ENCODE measurements at places on chromosomes 1 and 21.

DNA sequence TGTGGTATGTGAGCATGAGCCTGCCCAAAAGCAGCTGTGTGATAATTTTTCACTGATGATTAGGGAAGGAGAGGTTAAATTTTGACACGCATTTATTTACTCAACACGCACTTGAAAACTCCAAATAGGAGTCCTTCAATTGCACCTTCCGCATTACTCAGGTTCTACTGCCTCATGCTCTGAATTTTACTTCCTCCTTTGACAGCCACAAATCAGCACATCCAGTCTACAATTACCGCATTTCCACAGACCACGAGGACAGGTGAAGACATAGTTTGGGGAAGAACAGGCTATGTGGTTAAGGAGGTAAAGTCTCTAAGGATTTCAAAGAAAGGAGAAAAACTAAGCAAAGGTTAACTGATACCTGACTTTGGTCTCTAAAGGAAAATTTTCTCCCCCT is 2.6 kb downstream of the CAPN8 start:
- no peak for DNase-seq

DNA sequence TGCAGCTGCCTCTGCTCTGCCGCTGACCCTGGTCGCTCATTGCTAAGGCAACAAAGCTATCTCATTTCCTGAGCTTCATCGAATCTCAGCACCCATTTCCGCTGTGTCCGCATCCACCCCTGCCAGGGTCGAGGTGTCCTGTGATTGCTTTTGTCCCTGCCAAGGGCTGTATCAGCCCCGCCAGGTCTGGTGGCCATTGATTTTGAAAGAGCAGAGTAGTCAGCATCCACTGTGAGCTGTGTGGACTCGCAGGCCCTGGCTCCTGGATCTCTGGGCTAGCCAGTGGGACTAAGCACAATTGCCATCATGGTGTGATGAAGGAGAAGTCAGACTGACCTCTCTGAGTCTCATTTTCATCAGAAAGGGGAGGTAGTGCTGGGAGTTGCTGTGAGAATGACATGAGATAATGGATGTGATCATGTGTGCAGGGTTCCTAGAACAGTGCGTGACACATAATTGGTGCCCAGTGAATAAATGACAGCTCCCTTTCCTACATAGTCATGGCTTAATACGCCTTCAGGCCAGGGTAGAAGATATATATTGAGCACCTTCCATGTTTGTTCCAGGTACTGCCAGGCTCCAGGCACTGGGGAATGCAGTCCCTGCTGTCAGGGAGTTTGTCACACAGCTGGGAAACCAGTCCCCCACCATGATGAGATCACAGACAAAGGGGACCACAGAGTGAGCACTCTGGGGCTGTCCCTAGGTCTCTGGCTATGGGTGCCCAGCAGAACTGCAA is 32.1 kb downstream of the NAV1 start:
- no peak for DNase-seq

GRCh38 chr1:86100401-86100800 is 56.2 kb downstream of the COL24A1 start:
- DNase-seq = no peak

- DNase-seq = no peak
These were observed 624 bp downstream of the ARHGAP29 start for GRCh38 chr1:94236630-94237290.

GRCh38 chr1:109432336-109432735 is 6.1 kb upstream of the PSMA5 start:
- no peak for DNase-seq

DNA sequence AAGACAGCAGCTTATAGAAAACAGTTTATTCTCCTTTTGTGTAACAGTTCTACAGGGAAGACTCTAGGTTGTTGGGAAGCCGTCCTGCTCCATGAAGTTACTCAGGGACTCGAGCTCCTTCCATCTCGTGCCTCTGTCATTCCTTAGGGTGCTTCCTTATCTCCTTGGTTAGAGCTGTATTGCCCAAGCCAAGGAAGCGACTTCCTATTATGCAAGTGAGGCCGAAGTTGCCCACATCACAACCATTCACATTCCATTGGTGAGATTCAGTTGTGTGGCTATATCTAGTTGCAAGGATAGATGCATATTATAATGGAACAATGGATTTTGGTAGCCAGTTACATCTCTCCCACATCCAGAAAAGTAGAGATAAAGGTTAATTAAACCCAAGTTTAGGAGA is 9.0 kb downstream of the GSTM5 start:
- no peak for DNase-seq

GRCh38 chr1:156399355-156400125 is 30.5 kb downstream of the RHBG start:
- DNase-seq = no peak

DNA sequence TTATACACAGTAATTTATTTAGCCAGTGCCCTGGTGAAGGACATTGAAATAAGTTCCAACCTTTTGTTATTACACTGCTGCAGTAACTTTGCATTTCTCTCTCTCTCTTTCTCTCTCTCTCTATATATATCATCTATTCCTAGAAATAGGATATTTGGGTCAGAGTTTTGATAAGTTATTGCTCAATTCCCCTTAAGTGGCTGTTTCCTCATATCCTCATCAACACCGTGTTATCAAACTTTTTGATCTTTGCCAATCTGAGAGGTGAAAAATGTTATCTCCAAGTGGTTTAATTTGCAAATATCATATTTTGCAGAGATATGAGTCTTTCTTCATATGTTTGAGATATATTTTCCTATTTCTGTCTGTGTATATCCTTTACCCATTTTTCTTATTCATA is 1.6 kb upstream of the SRSF4 start:
- DNase-seq = no peak

DNA sequence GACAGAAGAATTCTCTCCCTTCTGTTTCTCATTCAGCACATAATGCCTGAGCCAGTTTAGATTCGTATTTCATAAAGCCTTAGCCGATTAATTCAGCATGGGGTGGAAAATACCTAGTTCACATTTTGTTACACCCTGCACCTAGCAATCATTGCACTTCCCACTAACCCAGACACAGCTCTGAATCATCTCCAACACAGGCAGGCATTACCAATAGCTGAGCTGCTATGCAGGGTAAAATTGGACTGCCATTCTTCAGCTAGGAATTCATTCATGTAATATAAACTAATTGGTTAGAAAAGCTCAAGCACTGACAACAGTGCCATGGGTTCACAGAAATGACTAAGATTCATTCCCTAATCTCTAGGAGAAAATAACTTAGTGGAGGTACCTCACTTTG is 26.9 kb upstream of the NKAIN1 start:
- no peak for DNase-seq

DNA sequence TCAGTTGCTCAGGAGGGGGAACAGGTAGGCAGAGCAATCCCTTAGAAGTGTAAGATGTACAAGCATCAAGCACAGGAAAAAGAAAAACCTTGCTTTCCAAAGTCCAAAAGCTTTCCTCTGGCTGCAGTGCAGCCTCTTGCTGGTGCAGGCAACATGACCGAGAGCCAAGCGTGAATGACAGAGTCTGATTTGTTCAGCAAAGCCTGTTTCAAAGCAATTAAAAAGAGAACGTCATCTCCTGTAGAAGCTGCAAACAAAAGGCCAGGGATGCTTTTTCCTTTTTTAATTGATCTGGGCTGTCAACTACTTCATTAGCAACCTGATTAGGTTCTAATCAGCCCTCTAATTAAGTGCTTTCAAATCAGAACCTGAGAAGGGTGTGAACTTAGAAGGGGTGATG is 38.2 kb upstream of the PLA2G2C start:
- DNase-seq = no peak

GRCh38 chr1:219555031-219555692 is 57.7 kb downstream of the ZC3H11B start:
- no peak for DNase-seq

GRCh38 chr1:111948209-111949171 is 41.0 kb downstream of the KCND3 start:
- DNase-seq = no peak

GRCh38 chr1:21564521-21565095 is 55.4 kb downstream of the ALPL start:
- DNase-seq = no peak

DNA sequence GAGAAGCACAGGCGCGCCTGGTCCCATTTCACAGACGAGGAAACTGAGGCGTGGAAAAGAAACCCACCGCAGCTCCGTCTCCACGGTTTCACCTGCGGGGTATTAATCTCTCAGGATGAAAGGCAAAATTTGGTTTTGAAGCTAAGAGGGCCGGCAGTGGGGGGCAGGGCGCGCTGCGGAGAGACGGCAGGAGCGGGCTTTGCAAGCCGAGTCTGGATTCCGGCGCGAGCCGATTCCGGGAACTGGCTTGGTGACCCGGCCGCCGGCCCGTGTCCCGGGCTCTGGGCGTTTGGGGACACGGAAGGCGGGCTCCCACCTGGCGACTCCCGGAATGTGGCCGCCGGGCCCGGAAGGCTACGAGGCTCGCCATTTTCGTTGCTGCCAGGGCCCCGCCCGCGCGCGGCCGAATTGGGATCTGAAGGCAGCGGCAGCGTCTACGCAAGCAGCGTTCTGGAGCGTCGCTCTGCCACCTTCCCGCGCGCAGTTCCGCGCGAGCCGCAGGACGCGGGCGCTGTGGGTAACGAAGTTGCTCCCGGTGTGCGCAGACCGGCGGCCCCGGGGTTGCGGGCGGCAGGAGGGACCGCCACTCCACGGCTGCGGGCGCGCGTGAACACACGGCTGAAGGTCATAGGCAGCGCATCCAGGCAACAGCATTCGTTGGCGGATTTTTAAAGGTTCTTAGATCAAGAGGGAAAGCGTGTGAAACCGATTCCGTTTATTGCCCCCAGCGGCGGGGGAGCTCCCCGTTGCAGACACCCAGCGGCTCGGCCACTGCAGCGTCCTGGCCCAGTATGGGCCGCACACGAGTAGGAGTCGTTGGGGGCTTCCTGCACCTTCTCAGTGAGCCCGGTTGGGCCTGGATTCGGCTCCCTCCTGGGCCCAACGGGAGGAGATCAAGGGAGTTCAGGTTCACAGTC is 5.4 kb upstream of the PRDM16 start:
- DNase-seq = no peak

GRCh38 chr1:186188004-186188539 is 187.0 kb downstream of the TPR start:
- DNase-seq = no peak

DNA sequence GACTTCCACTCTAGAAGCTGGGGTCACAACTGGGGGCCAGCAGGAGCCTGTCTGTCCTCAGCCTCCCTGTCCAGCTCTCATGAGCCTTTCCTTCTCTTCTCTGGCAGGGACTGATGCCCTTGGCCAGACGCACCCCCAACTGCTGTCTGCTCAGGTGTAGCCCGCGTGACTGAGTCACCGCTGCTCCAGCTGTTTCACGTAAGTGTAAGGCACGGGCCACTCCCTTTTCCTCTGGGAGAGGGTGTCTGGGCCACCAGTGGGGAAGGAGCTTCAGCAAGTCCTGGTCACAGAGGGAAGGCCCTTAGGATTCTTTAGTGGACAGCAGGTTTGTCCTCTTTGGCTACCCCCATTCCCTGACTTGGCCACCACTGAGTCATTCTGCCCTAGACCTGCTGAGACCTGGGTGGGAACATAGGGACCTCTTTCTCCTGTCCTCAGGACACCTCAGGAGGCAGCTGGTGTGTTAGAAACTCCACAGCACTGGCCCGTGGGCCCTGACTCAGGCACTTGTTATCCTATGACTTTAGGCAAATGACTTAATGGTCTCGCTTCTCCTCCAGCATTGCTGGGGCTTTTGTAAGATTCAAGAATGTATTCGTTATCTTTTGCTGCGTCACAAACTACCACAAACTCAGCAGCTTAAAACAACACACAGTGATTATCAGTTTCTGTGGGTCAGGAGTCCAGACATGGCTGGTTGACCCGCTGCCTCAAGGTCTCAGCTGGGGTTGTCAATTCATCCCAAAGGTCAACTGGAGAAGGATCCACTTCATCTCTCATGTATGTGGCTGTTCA is 64.8 kb downstream of the FAM163A start:
- DNase-seq = no peak

DNA sequence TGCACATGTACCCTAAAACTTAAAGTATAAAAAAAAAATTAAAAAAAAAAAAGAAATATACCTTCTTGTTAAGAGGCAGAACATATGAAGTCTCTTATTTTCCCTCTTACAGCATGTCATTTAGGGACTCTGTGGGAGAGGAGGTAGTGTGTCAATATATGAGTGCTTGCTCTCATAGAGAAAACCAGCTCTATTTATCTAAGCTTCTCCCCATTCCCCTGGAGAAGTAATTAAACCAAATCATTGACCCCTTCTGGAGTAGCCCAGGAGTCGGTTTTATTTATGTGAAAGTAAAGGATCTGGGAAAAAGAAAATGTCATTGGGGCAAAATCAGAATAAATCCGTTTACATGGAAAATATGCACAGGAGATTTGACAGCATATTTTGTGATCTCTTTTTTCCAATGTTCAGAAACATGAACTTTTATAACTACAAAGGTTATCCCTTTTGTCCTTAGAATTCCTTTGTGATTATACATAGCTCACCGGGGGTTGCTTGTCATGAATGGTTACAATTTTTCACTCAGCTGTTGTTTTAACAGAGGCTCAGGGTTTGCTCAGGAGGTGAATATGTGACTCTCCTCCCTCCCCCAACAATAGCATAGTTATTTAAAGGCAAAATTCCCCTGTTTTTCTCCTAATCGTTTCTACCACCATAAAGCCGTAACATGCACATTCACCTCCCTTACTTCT is 114.5 kb upstream of the C1orf21 start:
- no peak for DNase-seq

GRCh38 chr21:46002841-46003574 is 21.4 kb downstream of the COL6A1 start:
- DNase-seq = no peak

DNA sequence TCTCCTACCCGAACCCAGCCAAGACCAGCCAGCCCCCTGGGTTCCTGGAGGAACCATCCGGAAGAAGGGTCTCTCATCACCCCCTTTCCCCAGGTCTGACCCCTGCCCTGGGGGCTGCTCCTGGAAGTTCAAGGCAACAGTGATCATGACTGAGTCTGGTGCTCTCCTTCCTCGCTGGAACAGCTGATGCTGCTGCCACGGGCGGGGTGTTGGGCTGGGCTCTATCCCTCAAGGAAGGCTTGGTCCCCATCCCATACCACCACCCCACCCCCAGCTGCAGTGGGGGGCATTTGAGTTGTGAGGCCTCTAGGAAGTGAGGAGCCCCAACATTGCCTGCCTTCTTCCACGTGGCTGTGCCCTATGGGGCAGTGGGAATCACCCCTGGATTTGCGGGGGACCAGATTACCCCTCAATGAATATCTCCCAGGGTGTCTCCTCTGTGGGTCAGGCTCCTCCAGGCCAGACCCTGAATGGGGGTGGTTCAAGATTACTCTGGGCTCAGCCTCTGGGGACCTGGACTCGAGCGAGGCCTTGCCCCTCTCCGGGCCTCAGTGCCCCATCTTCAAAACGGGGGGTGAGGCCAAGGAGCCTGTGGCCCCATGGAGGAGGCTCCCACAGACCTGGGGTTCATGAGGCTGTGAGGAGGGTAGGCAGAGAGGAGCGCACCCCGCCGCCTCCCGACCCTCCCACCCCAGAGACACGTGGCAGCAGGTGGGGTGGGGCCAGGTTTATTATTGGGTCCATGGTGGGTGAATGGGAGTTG is 2.8 kb downstream of the MASP2 start:
- DNase-seq = no peak

DNA sequence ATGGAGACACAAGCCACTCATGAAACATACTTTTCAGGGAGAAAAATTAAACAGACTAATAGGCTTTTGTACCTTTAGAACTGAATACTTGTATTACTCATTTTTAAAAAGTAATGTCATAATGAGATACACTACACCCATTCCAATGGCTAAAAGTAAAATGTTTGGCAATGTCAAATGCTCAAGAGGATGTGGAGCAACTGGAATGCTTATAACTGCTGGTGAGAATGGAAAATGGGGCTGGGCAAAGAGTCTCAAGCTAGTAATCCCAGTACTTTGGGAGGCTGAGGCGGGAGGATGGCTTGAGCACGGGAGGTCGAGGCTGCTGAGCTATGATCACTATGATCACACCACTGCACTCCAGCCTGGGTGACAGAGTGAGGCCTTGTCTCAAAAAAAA is 86.3 kb downstream of the NKAIN1 start:
- DNase-seq = no peak
